ENCODE measurements at places on chromosomes 2 and 18. TPM values are rescaled to one million over a fixed set of nuclear protein-coding genes. Genes with fewer than 3 reads are reported as not detected.
A peak's percentile ranks its signal among the peaks of the same experiment; 100 is the strongest.

DNA sequence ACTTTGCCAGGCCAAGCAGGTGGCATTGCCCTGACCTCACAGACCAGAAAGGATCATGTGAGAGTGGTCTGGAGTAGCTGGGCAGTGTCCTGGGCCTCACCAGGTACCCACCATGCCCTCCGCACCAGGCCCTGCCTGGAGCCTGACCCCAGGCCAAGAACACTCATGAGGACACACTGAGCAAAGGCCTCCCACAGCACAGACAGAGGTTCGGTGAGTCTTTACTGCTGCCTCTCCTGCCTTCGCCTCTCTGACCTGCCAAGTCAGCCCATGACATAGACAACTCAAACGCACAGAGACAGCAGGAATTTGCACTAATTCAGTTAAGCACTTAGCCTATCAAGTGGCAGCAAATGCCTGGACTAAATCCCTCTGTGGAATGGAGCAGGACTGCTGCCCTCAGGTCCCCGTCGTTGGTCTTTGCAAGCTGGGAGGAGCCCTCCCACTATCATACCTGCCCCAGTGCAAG is 62.5 kb downstream of the RHOB start:
- no peak overlapping the region for H3K4me3 ChIP-seq
- H3K4me1 ChIP-seq, result no peaks in the 10 kb centered on the region
- H3K36me3 ChIP-seq, result no peaks in the 10 kb centered on the region
- no peak for DNase-seq
- no peaks in the 10 kb centered on the region for H3K27me3 ChIP-seq
- peak overlapping the region; percentile 49 for H3K27ac ChIP-seq

- no peaks in the 10 kb centered on the region for H3K36me3 ChIP-seq
- no peak overlapping the region for H3K4me3 ChIP-seq
- H3K27me3 ChIP-seq, result no peaks in the 10 kb centered on the region
- no peaks in the 10 kb centered on the region for H3K4me1 ChIP-seq
These were observed 40.0 kb downstream of the AGAP1 start for GRCh38 chr2:235533616-235534385.

DNA sequence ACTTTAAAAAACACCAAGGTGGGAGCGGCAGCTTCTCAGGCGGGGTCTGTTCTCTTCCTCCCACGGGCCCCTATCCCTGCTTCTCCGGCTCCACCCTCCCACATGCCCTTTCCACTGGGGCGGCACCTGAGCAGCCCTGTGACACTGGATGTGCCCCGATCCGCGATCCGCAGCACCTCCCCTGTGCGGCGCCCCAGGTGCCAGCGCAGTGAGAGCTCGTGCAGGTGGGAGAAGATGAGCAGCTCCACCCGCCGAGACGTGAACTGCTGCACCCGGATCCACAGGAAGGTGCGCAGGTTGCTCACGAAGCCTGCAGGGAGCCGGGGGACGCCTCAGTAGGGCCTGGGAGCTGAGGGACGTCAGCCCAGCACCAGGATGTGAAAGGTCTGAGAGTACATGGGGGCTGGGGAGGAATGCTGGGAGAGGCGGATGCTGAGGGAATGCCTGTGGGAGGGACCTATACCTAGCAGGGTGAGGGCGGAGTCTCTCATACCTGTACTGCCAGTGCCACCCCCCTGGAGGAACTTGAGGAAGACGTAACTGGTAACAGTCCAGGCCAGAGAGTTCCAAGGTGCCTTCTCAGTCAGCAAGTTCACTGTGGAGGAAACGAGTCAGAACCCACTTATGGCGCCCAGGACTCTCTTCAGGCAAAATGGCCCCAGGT is 2.8 kb downstream of the ABCB6 start:
- no peak overlapping the region for H3K4me3 ChIP-seq
- H3K27ac ChIP-seq, result no peak overlapping the region
- peaks cover 10% of the 10 kb centered on the region for H3K36me3 ChIP-seq

Gene GREB1L
- 2.0 TPM for total RNA-seq

Gene KCNE4
- total RNA-seq, result 4.1 TPM

Gene GCA
- 42.9 TPM for total RNA-seq

- no peak for DNase-seq
- H3K4me3 ChIP-seq, result no peak overlapping the region
- no peaks in the 10 kb centered on the region for H3K36me3 ChIP-seq
- H3K4me1 ChIP-seq, result no peaks in the 10 kb centered on the region
- H3K27ac ChIP-seq, result no peak overlapping the region
These were observed 378.8 kb downstream of the SLC4A3 start for GRCh38 chr2:220006152-220006621.

GRCh38 chr2:241201445-241202267 is 13.2 kb downstream of the ANO7 start:
- no peaks in the 10 kb centered on the region for H3K4me1 ChIP-seq
- DNase-seq, result no peak
- no peaks in the 10 kb centered on the region for H3K36me3 ChIP-seq
- no peak overlapping the region for H3K4me3 ChIP-seq

- H3K36me3 ChIP-seq, result no peaks in the 10 kb centered on the region
- no peak overlapping the region for H3K4me3 ChIP-seq
- H3K4me1 ChIP-seq, result no peaks in the 10 kb centered on the region
- H3K27me3 ChIP-seq, result no peaks in the 10 kb centered on the region
- H3K27ac ChIP-seq, result no peak overlapping the region
These were observed 9.5 kb downstream of the AQP12A start for GRCh38 chr2:240701091-240701735.

DNA sequence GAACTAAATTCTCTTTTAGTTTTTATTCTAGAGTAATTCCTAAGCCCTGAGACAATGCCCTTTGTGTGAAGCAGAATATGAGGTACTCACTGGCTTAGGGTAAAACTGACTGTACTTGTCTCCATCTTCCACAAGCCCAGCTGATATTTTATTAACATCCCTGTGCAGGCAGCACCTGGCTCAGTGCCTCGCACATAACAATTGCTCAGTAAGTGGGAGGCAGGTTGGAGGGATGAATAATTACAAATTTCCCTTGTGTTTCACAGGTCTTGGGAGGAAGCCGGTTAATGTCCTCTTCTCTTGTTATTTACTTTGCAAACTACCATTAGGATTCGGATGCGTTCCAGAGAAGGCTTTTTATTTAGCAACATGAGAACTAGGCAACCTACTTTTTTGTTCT is 249.8 kb upstream of the FSHR start:
- H3K36me3 ChIP-seq, result no peaks in the 10 kb centered on the region
- no peaks in the 10 kb centered on the region for H3K4me1 ChIP-seq
- H3K27ac ChIP-seq, result no peak overlapping the region
- DNase-seq, result no peak

- H3K4me3 ChIP-seq, result no peak overlapping the region
- DNase-seq, result no peak
- no peaks in the 10 kb centered on the region for H3K36me3 ChIP-seq
- no peak overlapping the region for H3K27ac ChIP-seq
These were observed 49.9 kb downstream of the MTCL1 start for GRCh38 chr18:8754995-8755960.

DNA sequence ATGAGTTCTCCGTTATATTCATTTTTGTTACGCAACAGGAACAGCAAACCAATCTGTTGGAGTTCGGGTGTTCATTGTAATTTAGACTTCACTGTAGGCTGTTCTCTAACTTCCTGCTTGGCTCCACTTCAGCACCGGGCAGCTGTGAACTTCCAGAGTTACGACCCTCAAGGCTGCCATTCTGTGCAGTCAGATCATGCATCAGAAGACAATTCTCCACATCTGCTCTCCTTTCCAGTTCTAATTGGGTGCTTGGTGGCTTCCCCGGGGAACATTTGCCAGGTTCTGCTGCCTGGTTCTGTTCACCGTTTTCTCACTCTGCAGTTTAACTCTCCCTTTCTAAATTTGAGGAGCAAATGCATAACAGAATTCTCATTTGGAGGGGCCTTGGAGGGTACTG is 237.7 kb downstream of the NYAP2 start:
- no peak overlapping the region for H3K4me3 ChIP-seq
- H3K4me1 ChIP-seq, result no peaks in the 10 kb centered on the region
- no peak overlapping the region for H3K27ac ChIP-seq
- H3K36me3 ChIP-seq, result no peaks in the 10 kb centered on the region

DNA sequence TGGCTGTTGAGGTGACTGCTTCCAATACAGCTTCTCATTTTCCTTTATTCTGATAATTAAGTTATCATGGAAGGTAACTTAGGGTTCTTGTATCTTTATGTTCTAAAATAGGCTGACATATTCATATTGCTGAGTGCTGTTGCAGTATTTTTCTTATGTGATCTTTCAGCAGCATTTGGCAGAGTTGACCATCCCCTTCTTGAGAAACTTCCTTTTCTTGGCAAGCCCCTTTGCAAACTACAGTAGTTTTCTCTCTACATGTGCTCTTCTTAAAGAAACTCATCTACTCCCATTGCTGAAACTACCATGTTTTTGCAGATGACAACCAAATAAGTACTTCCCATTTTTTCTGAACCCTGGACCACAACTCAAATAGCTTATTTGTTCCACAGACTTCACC is 476.5 kb upstream of the TRIB2 start:
- no peaks in the 10 kb centered on the region for H3K27me3 ChIP-seq
- H3K4me1 ChIP-seq, result no peaks in the 10 kb centered on the region
- DNase-seq, result no peak
- no peaks in the 10 kb centered on the region for H3K36me3 ChIP-seq

DNA sequence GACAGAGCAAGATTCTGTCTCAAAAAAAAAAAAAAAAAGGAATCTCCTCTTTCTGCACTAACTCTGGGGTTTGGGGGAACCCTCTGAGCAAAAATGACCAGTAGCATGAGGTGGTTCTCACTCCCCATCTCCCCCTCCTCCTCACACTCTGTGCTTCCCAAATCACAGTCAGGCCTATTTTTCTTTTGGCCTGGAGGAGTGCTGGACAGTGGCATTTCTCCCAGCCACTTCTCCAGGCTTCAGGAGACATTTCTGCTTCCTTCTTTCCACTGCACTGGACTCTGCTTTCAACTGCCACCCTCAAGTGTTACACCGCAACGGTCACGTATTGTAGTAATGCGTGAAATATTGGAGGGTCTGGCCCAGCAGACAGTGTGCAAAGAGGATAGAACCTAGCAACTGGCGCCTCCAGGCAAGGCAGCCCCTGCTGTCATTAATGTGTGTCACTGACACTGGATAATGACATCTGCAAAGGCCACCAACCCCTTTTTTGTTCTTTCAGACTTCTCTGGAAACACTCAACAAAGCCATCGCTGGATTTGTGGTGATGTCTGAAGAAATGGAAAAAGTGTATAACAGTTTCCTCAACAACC is 68.9 kb downstream of the TRABD2A start:
- no peak for DNase-seq
- no peak overlapping the region for H3K27ac ChIP-seq
- no peak overlapping the region for H3K4me3 ChIP-seq
- no peaks in the 10 kb centered on the region for H3K27me3 ChIP-seq
- no peaks in the 10 kb centered on the region for H3K4me1 ChIP-seq

Gene LRATD1
- total RNA-seq, result 123 TPM

Gene ACMSD
- not detected for total RNA-seq

DNA sequence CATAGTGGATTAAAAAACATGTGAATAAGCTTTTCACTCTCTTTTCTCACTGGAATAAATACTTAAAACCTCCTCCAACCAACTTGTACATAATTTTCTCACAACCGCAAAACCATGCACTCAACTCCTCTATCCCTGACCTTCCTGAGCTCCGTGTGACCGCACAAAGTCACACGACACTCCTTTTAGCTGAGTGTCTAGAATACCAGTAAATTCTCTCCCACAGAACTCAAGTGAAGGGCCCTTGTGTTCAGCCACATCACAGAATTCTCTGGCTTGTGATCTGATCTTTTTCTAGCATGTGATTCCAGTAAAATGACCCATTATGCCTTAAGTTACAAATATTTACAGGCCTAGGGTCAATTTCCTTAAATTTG is 91.2 kb upstream of the ARL4C start:
- H3K27ac ChIP-seq, result no peak overlapping the region
- H3K4me3 ChIP-seq, result no peak overlapping the region
- H3K4me1 ChIP-seq, result no peaks in the 10 kb centered on the region
- no peaks in the 10 kb centered on the region for H3K27me3 ChIP-seq

GRCh38 chr2:83368916-83369315 is 1090.2 kb downstream of the SUCLG1 start:
- no peaks in the 10 kb centered on the region for H3K27me3 ChIP-seq
- no peak overlapping the region for H3K4me3 ChIP-seq
- no peak overlapping the region for H3K27ac ChIP-seq

GRCh38 chr2:204452464-204453023 is 92.7 kb upstream of the PARD3B start:
- H3K4me3 ChIP-seq, result no peak overlapping the region
- no peaks in the 10 kb centered on the region for H3K36me3 ChIP-seq
- no peaks in the 10 kb centered on the region for H3K27me3 ChIP-seq
- no peak overlapping the region for H3K27ac ChIP-seq
- no peak for DNase-seq

Gene TUBA3D
- 75.2 TPM for total RNA-seq

Gene MRO
- total RNA-seq, result 0.23 TPM

Gene CPO
- total RNA-seq, result not detected

DNA sequence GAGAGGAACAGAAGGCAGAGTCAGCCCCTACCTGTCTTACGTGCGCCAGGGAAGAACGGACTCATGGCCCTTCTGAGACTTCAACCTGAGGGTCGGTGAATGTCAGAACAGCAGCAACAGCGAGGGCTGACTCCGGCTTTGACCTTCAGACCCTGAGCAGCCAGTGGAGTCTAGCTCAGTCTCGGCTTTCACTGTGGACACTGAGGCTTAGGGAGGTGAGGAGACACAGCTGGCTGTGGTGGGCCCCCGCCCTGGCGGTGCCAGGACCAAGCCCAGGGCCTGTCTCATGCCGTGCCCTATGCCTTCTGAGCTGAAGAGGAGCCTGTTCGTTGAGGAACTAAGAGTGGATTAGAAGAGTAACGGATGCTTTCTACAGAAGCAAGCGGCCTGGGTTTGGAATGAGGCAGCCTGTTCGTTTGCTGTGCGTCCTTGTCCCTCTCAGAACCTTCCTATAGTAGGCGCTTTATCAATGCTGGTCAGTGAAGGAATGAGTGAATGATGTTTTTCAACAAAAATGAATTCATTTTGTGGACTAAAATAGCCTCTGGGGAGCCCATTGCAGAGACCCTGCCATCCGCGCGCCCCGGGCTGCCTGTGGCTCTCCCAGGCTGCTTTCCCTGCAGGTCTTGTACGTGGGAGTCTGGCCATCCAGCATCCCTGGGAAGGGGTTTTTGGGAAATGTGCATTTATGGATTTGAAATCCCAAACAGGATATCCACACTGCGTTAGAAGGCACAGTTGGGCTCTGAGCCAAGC is 38.9 kb downstream of the ASB1 start:
- H3K4me1 ChIP-seq, result no peaks in the 10 kb centered on the region
- no peak for DNase-seq
